ENCODE measurements at places on chromosomes 2 and 18.

DNA sequence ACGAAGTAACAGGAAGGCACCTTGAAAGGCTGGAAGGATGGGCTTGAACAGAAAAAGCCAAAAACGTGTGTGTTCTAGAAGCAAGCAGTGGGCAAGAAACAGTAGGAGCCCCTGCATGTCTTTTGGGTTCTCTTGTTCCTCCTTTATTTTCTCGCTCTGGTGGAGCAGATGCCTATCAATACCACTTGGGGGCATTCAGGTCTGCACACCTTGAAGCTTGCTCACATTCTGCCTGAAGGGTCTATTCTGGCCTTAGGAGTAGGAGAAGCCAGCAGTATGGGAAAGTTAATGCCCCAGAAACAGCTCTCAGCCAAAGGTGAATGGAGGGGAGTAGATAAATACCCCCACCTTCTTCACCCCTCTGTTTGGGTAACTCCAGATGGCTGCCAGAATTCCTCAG, 204.5 kb downstream of the TXNL1 start:
- no peak for DNase-seq

- no peak for DNase-seq
Observed at GRCh38 chr2:29448096-29448688, 333.0 kb downstream of the CLIP4 start.

- no peak for DNase-seq
Observed at GRCh38 chr2:157441072-157441454, 2.8 kb downstream of the CYTIP start.

GRCh38 chr2:176502619-176503018, 233.4 kb downstream of the MTX2 start:
- DNase-seq: no peak

GRCh38 chr2:120250640-120251039, 2.0 kb upstream of the RALB start:
- no peak for DNase-seq

- DNase-seq: no peak
Observed at GRCh38 chr2:158845859-158846258, 50.7 kb downstream of the DAPL1 start.

- DNase-seq: no peak
Observed at GRCh38 chr2:230217424-230217823, 2.4 kb downstream of the SP110 start.

GRCh38 chr2:42859791-42860190, 67.4 kb upstream of the HAAO start:
- DNase-seq: no peak

DNA sequence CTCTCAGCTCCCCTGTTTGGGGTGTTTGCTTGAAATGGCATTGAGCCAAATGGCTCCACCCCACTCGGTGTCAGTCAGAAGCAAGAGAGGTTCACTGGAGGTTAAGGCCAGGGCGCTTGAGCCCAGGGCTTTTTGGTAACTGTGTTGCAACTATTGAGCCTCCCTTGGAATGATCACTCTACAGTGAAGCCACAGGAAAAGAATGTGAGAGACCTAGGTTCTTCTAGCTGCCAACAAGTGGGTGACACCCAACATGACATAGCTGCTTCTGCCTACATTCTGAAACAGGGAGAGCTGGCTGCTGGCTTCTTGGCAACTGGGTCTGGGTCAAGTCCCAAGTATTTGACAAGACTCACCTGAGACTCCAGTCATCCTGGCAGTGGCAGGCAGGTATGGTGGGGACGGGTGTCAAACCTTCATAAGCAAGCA, 7.1 kb upstream of the GRHL1 start:
- DNase-seq: no peak

DNA sequence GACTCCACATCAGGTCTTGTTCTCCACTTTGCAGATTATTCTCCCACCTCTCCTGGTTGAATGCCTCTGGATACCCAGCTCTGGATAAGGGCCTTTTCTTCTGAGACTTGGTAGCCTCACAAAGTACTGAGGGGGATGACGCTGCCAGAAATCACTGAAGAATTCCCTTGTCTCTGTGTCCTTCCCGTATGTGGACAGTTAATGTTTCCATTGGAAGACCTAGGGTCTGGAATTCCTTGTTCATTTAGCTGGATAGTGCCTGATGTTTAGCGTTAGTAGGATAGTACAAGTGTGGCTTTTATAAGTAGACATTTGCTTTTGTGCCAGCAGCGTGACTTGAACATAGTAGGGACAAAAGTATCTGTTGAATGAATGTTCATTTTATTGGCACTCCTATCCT, 76.9 kb downstream of the CLHC1 start:
- DNase-seq: no peak

DNA sequence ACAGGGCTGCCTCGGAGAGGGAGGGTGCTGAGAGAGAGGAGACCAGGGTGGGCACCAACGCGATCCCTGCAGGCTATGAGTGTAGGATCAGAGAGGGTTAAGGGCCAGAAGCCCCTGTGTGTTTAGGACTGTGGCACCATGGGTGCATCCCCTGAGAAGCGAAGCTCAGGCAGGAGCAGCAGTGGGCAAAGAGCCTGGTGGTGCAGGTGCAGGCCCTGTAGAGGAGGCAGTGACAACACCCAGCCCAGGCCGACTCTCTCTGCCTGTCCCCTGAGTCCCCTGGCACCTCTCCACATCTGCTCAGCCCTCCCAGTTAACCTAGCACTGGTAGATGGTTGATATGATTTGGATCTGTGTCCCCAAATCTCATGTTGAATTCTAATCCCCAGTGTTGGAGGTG, 139.8 kb downstream of the RNF152 start:
- DNase-seq: no peak

Data from Kasumi-1 (cell line).